RPMI7951 (cell line): ENCODE measurements at places on chromosomes 3 and 15.

DNA sequence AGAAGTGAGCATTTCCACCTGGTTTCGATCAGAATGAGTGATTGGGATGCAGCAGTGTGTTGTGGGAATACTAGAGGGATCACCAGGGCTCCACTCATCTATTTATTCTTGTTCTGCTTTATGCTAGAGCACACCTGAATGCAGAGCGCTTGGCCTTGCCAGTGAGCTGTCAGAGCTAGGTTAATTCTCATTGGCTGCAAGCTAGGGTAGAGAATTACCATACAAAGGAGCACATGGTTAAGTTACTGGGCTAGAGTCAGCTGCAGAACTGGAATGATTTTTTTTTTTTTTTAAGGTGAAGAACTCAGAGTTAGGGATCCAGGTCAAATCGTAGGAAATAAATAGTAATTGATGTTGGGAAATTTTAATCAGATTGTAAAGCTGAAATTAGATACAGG is 8.8 kb downstream of the EIF2AK4 start:
- DNase-seq = no peak

- peak; percentile 16 for DNase-seq
Observed at GRCh38 chr15:73858062-73858461, 15.3 kb upstream of the TBC1D21 start.

DNA sequence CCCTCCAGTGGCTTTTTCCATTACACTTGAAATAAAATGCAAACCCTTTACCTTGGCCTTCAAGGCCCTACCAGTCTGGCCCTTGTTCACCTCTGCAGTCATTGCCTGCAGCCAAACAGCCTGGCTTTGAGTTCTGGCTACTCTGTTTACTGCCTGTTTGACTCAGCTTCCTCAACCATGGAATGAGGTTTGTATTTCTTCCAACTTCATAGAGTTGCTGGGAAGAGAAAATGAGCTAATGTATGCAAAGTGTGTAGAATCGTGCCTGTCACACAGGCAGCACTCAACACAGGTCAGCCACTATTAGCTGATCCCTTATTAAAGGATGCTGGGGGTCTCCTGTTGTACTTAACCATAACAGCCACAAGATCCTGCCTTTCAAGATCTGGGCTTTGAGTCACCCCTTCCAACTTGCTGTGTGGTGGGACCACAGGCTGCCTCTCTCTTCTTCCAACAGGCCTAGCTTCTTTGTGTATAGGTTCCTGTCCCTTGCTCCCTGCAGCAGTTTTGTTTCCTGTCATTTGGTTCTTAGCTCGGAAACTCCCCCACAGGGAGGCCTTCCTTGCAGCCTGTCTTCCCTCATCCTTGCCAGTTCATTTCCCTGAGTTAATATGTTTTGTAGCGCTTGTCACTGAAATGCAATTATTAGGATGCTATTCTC is 6.4 kb downstream of the MED12L start:
- DNase-seq = peak; percentile 10

GRCh38 chr15:88629071-88629470 is 7.9 kb downstream of the AEN start:
- DNase-seq = no peak

- peak; percentile 98 for DNase-seq
Observed at GRCh38 chr3:170751083-170751898, 118.7 kb downstream of the RPL22L1 start.

- DNase-seq = peak; percentile 89
Observed at GRCh38 chr3:188683032-188683521, 488.7 kb upstream of the TPRG1 start.
